ENCODE measurements at places on chromosomes 2 and 18.

GRCh38 chr2:231069379-231070054, 12.8 kb downstream of the PSMD1 start:
- DNase-seq = peak; percentile 56

GRCh38 chr2:98875746-98876145, 60.3 kb downstream of the CRACDL start:
- no peak for DNase-seq

GRCh38 chr2:239385096-239386000, 15.5 kb downstream of the HDAC4 start:
- DNase-seq = no peak

GRCh38 chr2:14654835-14655282, 22.3 kb downstream of the LRATD1 start:
- no peak for DNase-seq

DNA sequence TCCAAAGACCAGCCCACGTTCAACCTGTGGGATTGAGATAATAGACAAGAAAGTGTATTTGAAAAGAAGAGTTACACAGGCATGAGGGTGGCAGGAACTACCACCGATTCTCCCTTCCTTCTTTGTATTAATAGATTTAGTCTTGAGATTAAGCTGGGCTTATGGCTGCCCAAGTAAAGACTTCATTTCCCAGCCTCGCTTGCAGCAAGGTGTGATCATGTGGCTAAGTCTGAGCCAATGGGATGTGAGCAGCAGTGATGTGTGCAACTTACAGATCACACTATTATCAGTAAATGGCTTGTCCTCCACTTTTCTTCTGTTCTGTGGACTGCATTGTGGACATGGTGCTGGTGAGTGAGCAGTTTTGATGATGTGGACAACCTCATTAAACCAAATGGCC, 101.7 kb downstream of the POLR1A start:
- DNase-seq = no peak

GRCh38 chr2:150479075-150479915, 8.2 kb downstream of the RND3 start:
- peak; percentile 79 for DNase-seq

- DNase-seq = no peak
These were observed 153.3 kb downstream of the CELF4 start for GRCh38 chr18:37412333-37412732.

GRCh38 chr2:215746887-215747615, 266.3 kb downstream of the MREG start:
- DNase-seq = no peak

GRCh38 chr2:47843407-47843806, 60.5 kb downstream of the MSH6 start:
- DNase-seq = no peak

DNA sequence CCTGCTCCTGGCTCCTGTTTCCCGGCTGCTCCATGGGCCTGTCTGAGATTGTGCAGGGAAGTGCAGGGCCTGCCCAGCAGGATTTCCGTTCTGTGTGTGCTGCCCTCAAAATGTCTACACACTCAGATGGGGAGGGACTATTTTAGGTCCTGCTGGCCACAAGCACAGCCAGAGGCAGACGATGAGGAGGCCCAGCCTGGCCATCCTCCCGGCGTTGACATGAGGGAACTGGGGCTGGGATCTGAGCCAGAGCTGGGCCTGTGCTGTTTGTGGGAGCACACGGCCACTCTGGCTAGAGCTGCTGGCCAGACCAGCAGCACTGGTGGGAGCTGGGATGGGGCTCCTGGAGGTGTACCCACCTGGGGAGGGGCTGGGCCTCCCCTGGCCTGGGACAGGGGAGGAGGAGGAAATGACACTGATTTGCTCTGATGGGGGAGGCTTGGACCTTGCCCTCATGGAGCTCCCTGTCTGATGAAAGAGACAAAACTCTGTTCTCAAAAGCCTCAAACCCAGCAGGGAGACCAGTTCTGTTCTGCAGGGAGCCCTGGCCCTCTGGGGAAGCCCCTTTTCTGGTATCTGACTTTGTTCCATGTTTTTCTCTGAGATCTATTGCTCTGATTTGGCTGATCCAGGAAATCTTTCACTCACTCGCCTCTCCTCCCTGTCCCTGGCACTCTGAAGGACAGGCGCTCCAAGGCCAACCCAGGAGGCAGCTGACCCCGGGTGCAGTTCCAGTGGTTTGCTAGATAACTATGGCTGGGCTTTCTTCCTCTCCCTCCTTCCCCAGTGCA, 161.8 kb downstream of the DYSF start:
- DNase-seq = no peak

DNA sequence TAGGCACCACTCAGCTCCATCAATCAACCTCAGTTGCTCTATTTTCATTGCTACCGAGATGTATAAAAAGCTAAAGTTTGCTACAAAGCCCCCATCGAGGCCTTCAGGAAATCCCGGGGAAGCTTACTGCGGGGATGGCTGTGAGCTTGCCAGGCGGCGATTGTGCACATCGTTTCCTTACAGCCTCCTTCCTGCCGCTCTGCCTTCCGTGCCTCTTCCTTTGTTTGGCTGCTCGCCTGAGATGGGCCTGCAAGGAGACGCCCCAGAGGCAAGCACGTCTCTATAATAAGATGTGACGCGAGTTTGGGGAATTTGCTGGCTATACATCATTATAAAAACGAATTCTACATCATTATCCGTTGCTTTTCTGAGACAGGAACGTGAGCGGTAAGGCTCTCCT, 41.6 kb downstream of the DHRS9 start:
- no peak for DNase-seq

- no peak for DNase-seq
These were observed 9.3 kb upstream of the FIGLA start for GRCh38 chr2:70799706-70800105.

GRCh38 chr2:120262761-120263428, 10.2 kb downstream of the RALB start:
- DNase-seq = peak; percentile 33

- no peak for DNase-seq
These were observed 82.1 kb downstream of the ETAA1 start for GRCh38 chr2:67479261-67479660.

Measured in ELR (cell line).